Stimulated activated CD4-positive, alpha-beta T cell treated with anti-CD3 and anti-CD28 coated beads, Interleukin-1b, Interleukin-23, amount 100 ng/mL, for 24 hours (primary cell): ENCODE measurements at places on chromosomes 12 and 14.

DNA sequence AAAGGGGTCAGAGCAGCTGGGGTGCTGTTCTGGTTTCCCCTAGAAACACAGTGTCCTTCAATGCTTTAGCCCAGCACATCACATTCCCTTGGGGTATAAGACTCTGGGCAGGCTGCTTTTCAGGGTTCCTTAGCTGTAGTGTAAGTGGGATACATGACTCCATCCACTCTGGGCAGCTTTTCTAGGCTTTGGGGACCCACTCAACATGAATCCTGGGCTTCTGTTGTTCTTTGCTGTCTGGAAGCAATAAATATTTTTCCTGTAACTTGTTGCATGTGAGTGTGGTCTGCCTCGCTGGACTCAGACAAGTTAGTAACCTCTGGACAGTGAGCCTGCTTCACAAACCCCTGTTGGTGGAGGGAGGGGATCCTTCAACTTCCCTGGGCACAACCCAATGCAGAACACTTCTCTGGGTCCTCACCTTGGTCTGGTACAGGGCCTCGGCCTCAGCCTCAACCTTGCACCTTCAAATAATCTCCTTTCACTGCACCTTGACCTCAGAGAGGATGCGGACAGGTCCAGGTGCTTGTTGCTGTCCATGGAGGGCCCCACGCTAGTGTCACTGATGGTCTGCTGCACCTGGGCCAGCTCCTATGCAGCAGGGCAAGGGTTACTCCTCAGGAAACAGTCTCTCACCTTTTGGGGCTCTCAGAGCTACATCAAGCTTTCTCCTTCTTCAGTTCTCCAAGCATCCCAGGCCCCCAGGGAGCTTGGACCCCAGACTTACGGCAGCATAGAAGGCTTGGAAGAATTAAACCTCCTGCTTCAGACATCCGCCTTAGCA is 13.5 kb upstream of the KRT73 start:
- DNase-seq, result no peak

- DNase-seq, result no peak
Observed at GRCh38 chr12:121740847-121741246, 28.3 kb downstream of the TMEM120B start.

DNA sequence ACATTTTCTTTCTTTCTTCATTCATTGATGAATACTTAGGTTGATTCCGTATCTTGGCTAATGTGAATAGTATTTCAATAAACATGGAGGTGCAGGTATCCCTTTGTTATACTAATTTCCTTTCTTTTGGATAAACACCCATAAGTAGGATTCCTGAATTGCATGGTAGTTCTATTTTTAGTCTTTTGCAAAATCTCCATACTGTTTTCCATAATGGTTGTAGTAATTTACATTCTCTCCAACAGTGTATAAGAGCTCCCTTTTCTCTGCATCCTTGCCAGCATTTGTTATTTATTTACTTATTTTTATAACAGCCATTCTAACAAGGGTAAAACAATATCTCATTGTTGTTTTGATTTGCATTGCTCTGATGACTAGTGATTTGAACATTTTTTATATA is 36.6 kb downstream of the PIK3C2G start:
- no peak for DNase-seq

DNA sequence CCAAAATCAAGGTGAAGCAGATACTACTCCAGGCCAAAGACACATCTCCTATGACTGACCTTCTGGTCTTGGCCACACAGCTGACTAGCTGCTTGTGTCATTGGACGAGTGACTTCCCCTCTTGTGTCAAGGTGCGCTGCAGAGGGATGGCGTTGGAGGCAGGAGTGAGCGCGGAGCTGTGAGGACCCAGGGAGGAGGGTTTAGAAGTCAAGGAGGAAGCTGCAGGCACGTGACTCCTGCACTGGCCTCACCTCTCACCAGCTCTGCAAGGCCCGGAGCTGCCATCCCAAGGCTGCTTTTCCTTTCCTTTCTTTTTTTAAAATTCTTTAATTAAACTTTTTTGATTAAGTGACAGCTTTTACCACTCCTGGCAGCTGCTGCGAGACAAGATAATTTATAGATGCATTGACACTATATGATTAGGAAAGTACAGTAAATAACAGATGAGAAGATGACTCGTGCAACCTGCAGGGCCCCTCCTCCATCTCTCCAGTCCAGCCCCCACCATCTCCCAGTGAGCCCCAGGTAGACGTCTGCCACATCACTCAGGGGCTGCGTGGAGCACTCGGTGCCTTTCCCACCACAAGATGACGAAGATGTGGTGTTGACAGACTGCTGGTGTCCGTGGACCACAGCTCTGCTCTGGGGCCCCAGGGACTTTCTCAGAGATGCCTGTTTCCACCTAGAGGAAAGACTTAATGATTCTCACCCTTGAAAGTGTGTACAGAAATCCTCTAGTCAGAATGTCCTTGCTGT is 350.6 kb downstream of the CACNA1C start:
- no peak for DNase-seq

- no peak for DNase-seq
Observed at GRCh38 chr12:3622822-3623690, 129.9 kb downstream of the CRACR2A start.

GRCh38 chr14:21626491-21627230 is 8.1 kb downstream of the OR10G2 start:
- DNase-seq, result no peak

- DNase-seq, result no peak
Observed at GRCh38 chr12:52690351-52691075, 10.3 kb upstream of the KRT1 start.

- no peak for DNase-seq
Observed at GRCh38 chr12:51774933-51775332, 73.6 kb downstream of the FIGNL2 start.
